Diencephalon (tissue), 1 donor: ENCODE measurements at places on chromosomes 6 and 20. TPM values are rescaled to one million over a fixed set of nuclear protein-coding genes. Genes with fewer than 3 reads are reported as not detected.

Gene UNC5CL
- 0.23 TPM for total RNA-seq

Gene RPN2
- 134 TPM for total RNA-seq

Gene SEL1L2
- total RNA-seq: 0.23 TPM

Gene MUC22
- not detected for total RNA-seq

Gene RAET1G
- not detected for total RNA-seq

Gene RBM24
- total RNA-seq: 11.5 TPM

Gene TREML2
- not detected for total RNA-seq

Gene TBXT
- not detected for total RNA-seq

Gene SMIM26
- 73.8 TPM for total RNA-seq

Gene TFAP2A
- total RNA-seq: 0.46 TPM

Gene PXT1
- total RNA-seq: not detected

Gene FAM217A
- not detected for total RNA-seq

Gene UNC93A
- not detected for total RNA-seq

Gene ZBTB22
- total RNA-seq: 25.6 TPM

Gene PHACTR1
- 54.7 TPM for total RNA-seq

Gene LAMA2
- total RNA-seq: 13.1 TPM

Gene BPIFA1
- total RNA-seq: not detected

Gene SLC22A3
- total RNA-seq: 3.9 TPM
